C1 segment of cervical spinal cord (tissue), 14 donors: ENCODE measurements at places on chromosomes 1 and 21.

GRCh38 chr1:179871940-179872339 is 5.7 kb downstream of the TOR1AIP2 start:
- DNase-seq = no peak

- no peak for DNase-seq
Measured at GRCh38 chr1:218467101-218468072, 122.3 kb downstream of the TGFB2 start.

DNA sequence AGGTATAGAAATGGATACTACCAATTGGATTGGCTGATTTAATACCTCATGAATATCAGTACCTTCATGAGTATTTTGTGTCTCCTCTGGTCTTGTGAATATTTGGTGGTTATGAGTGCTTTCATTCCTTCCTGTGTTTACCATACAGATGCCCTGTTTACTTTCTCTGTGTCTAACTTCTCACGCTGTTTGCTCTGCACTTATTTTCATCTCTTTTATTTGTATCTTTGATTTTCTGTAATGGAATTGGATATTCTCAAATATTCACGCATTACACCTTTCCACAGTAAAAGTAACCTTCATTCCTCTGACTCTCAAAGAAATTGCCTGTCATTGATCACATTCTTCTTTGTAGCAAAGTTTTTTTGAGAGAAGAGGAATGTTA is 16.8 kb downstream of the CNST start:
- DNase-seq = no peak

GRCh38 chr1:116130356-116130755 is 19.2 kb downstream of the MAB21L3 start:
- no peak for DNase-seq

- DNase-seq = no peak
Measured at GRCh38 chr1:113394043-113394862, 3.9 kb downstream of the MAGI3 start.

DNA sequence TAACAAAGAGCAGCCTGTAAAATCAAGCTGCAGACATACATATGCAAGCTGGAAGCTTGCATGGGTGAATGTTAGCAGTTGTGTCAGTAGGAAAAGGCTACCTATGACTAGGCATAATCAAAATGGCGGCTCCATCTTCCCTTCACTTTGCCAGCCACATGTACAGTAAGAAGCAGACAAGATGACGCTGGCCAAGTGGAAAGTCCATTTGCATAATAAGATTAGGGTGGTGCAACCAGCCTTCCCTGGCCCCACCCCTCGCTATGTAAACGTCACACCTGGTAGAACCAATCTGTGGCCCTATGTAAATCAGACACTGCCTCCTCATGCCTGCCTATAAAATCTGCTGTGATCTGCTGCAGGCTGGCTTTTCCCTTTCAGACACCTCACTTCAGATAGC is 171.9 kb upstream of the USP25 start:
- no peak for DNase-seq
